Esophagus muscularis mucosa (tissue), 4 donors: ENCODE measurements at places on chromosomes 6 and 20. TPM values are rescaled to one million over a fixed set of nuclear protein-coding genes. Genes with fewer than 3 reads are reported as not detected.

DNA sequence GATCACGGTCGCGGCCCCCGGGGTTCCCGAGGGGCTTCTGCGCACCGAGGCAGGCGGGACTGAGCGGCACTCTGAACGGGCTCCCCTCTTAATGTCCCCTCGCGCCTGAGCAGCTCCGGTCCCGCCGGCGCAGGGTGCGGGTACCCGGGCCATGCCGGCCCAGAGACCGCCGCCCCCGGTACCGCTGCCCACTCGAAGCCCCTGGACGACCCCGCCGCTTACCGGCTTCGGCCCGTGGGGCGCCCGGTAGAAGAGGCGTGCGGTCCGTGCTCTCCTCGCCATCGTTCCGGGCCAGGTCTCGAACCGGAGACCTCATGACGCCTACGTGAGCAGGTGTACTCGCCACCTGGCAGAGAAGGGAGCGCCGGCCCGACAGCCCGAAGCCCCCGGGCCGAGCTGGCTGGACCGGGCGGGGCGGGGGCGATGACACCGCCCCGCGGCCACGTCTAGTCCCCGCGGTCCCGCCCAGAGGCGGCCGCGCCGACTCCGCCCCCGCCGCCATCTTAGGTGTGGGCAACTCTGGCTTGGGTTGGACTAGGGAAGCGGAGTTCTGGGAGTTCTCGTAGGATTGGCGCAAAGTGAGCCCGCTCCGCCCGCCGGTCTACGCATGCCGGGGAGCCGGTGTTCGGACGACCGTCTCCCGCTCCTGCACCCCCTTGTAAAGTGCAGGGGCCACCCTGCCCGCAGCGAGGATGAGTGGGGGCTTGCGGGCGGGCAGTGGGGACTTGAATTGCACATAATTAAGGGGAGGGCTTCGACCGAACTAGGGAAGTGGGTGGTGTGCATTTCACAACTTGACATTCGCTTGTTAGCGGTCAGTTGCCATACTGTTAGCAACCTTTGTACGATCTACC is at the start of gene SLC17A5:
Gene SLC17A5, minus strand, starts transcription at position 422 of the 854 bp plus-strand sequence. Its CDS starts 106 bp downstream, at position 316.
- peaks cover 11% of the 10 kb centered on the region for H3K36me3 ChIP-seq
- peak within 1 kb of the TSS; percentile 100 for H3K4me3 ChIP-seq
- no peaks in the 10 kb centered on the region for H3K27me3 ChIP-seq
- peak within 1 kb of the TSS; percentile 97 for H3K27ac ChIP-seq
- DNase-seq: peak; percentile 98
- H3K4me1 ChIP-seq: peaks cover 20% of the 10 kb centered on the region

GRCh38 chr6:169096388-169096787 is 157.3 kb downstream of the THBS2 start:
- no peaks in the 10 kb centered on the region for H3K4me1 ChIP-seq
- H3K36me3 ChIP-seq: no peaks in the 10 kb centered on the region
- peak; percentile 70 for DNase-seq
- H3K4me3 ChIP-seq: no peak overlapping the region

- H3K27me3 ChIP-seq: no peaks in the 10 kb centered on the region
- H3K27ac ChIP-seq: no peak overlapping the region
- no peaks in the 10 kb centered on the region for H3K4me1 ChIP-seq
- no peak overlapping the region for H3K4me3 ChIP-seq
Measured at GRCh38 chr6:80304014-80304413, 197.5 kb downstream of the BCKDHB start.

DNA sequence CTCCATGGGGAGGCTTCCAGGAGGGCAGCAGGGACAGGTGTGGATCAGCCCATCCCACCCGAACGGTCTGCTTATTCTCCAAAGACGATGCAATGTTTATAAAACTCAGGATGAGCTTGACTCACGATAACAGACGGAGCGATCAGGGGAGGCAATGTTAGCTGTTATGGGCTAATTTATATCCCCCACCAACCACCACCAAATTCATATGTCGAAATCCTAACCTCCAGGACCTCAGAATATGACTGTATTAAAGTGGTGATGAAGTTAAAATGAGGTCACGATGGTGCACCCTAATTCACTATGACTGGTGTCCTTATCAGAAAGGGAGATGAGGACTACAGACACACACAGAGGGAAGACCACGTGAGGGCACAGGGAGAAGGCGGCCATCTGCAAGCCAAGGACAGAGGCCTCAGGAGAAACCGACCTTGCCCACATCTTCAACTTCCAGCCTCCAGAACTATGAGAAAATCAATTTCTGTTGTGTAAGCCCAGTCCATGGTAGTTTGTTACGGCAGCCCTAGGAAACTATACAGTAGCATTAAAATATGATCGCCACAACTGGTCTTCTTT is 7.0 kb downstream of the ADTRP start:
- H3K4me3 ChIP-seq: no peak overlapping the region
- H3K27ac ChIP-seq: peak overlapping the region; percentile 77
- H3K27me3 ChIP-seq: no peaks in the 10 kb centered on the region
- H3K36me3 ChIP-seq: no peaks in the 10 kb centered on the region

DNA sequence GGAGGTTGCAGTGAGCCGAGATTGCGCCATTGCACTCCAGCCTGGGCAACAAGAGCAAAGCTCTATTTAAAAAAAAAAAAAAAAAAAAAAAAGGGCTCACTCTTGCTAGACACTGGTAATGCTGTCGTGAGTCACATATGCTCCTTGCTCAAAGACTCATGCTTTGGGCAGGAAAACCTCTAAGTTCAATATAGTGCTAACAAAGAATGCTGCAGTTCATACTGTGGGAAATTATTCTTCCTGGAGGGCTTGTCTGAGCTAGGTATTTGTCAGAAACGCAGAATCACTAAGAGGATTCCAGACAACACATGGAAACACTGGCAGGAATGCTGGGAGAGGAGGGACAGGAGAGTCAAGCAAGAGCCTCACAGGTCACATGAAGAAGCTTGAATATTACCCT is 2.3 kb upstream of the LYRM2 start:
- no peaks in the 10 kb centered on the region for H3K27me3 ChIP-seq
- H3K36me3 ChIP-seq: peaks cover 16% of the 10 kb centered on the region
- no peak for DNase-seq
- no peak overlapping the region for H3K4me3 ChIP-seq
- H3K4me1 ChIP-seq: peaks cover 27% of the 10 kb centered on the region
- H3K27ac ChIP-seq: no peak overlapping the region

DNA sequence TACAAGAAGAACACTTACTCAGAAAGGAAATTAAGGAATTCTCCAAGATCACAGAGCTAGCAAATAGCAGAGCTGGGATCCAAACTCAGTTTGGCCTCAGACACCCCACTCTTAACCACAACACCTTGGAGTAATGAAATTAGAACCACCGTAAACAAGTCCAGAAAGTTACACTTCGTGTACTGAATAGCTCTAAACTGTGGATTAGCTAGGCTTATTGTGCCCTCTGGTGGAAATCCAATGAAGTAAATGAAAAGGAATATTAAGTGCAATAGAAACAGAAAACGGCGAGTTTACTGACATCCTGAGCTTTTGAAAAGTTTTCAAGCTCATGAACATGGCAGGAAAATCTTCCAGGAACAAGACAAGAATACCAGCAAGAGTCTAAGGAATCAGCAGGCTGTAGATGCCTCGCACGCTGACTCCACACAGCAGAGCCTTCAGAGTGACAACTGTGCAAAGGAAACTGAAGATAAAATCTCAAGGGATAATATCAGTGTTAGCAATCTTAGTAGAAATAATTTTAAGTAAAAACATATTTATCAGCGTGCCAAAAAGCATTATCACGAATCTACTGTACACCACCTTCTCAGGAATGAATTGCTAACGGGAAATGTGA is 34.6 kb downstream of the FBXO5 start:
- H3K27me3 ChIP-seq: no peaks in the 10 kb centered on the region
- peak overlapping the region; percentile 15 for H3K4me3 ChIP-seq
- no peak overlapping the region for H3K27ac ChIP-seq
- H3K36me3 ChIP-seq: no peaks in the 10 kb centered on the region
- H3K4me1 ChIP-seq: peaks cover 5% of the 10 kb centered on the region
- no peak for DNase-seq

GRCh38 chr6:13924146-13924948 is 405 bp upstream of the RNF182 start:
- H3K27me3 ChIP-seq: peaks cover 46% of the 10 kb centered on the region
- H3K27ac ChIP-seq: no peak overlapping the region
- H3K4me1 ChIP-seq: peaks cover 20% of the 10 kb centered on the region
- peak overlapping the region; percentile 45 for H3K4me3 ChIP-seq

DNA sequence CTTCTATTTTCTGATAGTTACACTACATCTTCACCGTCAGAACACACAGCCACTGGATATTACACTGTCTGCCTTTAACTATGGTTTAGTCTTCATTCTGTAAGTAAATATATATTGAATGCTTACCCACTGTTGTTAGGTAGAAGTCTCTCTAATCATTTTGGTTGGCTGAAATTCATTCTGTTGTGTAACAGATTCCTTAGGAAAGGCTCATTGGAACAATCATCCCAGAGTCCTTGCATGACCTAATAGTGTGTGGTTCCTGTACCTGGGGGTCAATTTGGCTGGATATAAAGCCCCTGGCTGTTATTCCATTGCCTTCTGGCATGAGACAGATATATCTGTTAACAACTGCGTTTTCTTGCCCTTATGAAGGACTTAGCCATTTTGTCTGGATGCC is 9.9 kb downstream of the BLOC1S5 start:
- H3K27ac ChIP-seq: no peak overlapping the region
- H3K4me3 ChIP-seq: no peak overlapping the region
- no peaks in the 10 kb centered on the region for H3K27me3 ChIP-seq
- no peaks in the 10 kb centered on the region for H3K4me1 ChIP-seq
- H3K36me3 ChIP-seq: peaks cover 5% of the 10 kb centered on the region
- no peak for DNase-seq

DNA sequence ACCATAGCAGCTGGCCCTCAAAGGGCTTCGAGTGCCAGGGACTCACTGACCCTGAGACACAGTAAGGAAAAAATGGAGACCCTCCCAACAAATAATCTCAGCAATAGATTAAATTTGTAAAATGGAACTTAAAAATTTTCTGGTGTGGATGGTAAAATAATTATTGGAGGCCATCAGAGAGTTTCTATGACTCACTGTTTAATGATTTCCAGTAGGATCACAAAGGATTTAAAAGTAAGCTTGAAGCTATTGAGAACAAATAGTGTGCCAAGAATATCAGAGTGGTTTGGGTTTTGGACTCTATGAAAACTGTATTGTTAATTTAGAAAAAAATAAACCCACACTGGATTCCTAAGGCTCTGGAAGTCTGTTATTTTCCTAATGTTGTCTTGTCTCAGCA is 115.2 kb upstream of the AKIRIN2 start:
- no peak for DNase-seq
- no peaks in the 10 kb centered on the region for H3K36me3 ChIP-seq
- H3K4me3 ChIP-seq: no peak overlapping the region
- H3K27ac ChIP-seq: no peak overlapping the region
- H3K4me1 ChIP-seq: no peaks in the 10 kb centered on the region

DNA sequence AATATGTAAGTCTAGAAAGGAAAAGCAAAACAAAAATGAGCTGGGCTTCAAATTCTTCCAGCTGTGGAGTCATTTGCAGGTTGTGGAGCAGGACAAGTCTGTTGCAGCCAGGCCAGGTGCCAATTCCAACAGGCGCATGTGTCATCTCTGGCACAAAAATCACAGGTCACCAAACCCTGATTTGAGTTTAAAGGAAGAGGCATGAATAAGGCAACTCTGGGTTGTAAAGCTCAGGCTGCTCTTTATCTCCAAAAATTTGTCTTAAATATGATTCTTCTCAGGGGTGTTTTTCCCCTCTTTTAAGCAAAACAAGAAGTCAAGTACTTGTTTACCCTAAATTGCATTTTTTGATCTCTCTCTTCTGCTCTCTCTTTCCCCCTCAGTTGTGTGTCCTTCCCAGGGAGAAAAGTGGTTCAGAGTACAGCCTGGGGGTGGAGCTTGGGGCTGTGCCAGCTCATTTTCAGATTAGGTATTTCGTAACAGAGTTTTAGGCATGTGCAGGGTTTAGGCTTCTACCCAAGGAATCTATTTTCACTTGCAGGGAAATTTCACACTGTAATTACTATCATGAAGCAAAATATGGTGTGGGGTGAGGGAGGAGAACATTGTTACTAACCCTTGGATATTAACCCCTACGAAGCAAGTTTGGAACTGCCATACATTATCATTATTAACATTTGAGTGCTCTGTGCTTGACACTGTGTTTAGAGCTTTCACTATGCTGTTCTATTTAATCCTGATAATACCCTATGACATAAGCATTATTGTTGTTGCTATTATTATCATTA is 8.3 kb upstream of the NCOA3 start:
- no peaks in the 10 kb centered on the region for H3K36me3 ChIP-seq
- H3K4me1 ChIP-seq: peaks cover 20% of the 10 kb centered on the region
- H3K4me3 ChIP-seq: peak overlapping the region; percentile 16
- peak overlapping the region; percentile 71 for H3K27ac ChIP-seq

GRCh38 chr6:166996406-166996805 is 2.8 kb upstream of the CEP43 start:
- no peaks in the 10 kb centered on the region for H3K27me3 ChIP-seq
- H3K4me3 ChIP-seq: no peak overlapping the region
- H3K36me3 ChIP-seq: no peaks in the 10 kb centered on the region
- peaks cover 3% of the 10 kb centered on the region for H3K4me1 ChIP-seq

DNA sequence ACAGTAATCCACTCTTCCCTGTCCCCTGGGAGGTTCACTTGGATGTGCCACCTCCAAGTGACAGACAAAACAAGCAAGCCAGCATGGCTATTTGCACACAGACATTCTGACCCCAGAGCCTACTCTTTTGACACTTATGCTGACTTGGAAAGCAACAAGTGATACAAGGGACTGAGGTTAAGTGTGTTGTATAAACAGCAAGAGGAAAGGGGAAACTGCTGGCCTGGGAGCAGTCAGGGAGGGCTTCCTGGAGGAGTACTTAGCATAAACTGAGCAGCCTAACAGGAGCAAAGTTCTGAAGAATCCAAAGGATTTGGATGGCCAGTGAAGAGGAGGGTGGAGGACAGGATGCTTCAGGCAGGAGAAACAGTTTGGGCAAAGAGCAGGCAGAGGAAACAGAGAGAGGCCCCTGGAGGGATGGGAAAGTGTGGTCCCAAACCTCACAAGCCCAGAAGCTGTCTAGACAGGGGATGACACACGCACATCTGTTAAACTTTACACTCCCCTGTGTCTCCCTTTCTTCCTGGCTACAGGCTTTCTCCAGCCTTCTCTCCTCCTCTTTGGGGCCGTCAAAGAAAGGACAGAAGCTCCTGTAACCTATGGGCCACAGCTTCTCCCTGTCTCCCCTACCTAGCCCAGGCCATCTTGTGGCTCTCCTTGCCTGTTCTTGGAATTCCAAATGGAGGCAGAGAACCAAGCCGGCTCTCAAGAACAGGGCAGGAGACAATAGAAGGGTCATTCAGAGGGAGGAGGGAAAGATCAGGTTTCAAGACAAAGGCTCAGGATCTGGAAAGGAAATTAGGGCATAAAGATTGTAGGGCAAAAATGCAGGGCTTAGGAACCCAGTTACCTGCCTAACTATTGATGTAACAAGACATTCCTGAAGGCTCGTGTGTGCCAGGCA is 19.3 kb downstream of the SULF2 start:
- peak overlapping the region; percentile 14 for H3K27ac ChIP-seq
- H3K4me1 ChIP-seq: peaks cover 61% of the 10 kb centered on the region
- no peak overlapping the region for H3K4me3 ChIP-seq
- DNase-seq: no peak
- H3K27me3 ChIP-seq: no peaks in the 10 kb centered on the region

TGIF2 gene
- 9.3 TPM for total RNA-seq

FOXQ1 gene
- 2.7 TPM for total RNA-seq

GLO1 gene
- total RNA-seq: 72.7 TPM
